ENCODE measurements at places on chromosomes 3 and 15. TPM values are rescaled to one million over a fixed set of nuclear protein-coding genes. Genes with fewer than 3 reads are reported as not detected.

Gene ATP13A5
- total RNA-seq, result not detected

Gene GNAT1
- total RNA-seq, result not detected

Gene IQCF2
- not detected for total RNA-seq

Gene ADGRG7
- not detected for total RNA-seq

Gene MAGEL2
- total RNA-seq, result 9.7 TPM

Gene POMGNT2
- 12.9 TPM for total RNA-seq

Gene IL17RE
- 2.1 TPM for total RNA-seq

Gene IL16
- 0.28 TPM for total RNA-seq

Gene FETUB
- not detected for total RNA-seq

Measured in H9 (cell line).